Keratinocyte (primary cell): ENCODE measurements at places on chromosomes 2 and 18. TPM values are rescaled to one million over a fixed set of nuclear protein-coding genes. Genes with fewer than 3 reads are reported as not detected.

The UGT1A10 gene
- 1.8 to 2.4 TPM (median 2.0 TPM) in 3 replicates for polyA plus RNA-seq

The FOXD4L1 gene
- polyA plus RNA-seq = 0.05 to 0.09 TPM (median 0.08 TPM) in 3 replicates

The SAG gene
- polyA plus RNA-seq = not detected in 3 replicates

The HOXD11 gene
- polyA plus RNA-seq = 0.08 TPM in 1 of 3 replicates, not detected in the others

The HOXD12 gene
- not detected in 3 replicates for polyA plus RNA-seq

The EFEMP1 gene
- 176 to 285 TPM (median 234 TPM) in 3 replicates for polyA plus RNA-seq

The RNF103 gene
- 11.0 to 15.7 TPM (median 11.7 TPM) in 3 replicates for polyA plus RNA-seq

The HRH4 gene
- 0.01 to 0.15 TPM (median 0.03 TPM) in 3 replicates for polyA plus RNA-seq

The LYG1 gene
- 0.53 to 1.4 TPM (median 1.1 TPM) in 3 replicates for polyA plus RNA-seq

The STK11IP gene
- polyA plus RNA-seq = 10.0 to 13.5 TPM (median 13.4 TPM) in 3 replicates

DNA sequence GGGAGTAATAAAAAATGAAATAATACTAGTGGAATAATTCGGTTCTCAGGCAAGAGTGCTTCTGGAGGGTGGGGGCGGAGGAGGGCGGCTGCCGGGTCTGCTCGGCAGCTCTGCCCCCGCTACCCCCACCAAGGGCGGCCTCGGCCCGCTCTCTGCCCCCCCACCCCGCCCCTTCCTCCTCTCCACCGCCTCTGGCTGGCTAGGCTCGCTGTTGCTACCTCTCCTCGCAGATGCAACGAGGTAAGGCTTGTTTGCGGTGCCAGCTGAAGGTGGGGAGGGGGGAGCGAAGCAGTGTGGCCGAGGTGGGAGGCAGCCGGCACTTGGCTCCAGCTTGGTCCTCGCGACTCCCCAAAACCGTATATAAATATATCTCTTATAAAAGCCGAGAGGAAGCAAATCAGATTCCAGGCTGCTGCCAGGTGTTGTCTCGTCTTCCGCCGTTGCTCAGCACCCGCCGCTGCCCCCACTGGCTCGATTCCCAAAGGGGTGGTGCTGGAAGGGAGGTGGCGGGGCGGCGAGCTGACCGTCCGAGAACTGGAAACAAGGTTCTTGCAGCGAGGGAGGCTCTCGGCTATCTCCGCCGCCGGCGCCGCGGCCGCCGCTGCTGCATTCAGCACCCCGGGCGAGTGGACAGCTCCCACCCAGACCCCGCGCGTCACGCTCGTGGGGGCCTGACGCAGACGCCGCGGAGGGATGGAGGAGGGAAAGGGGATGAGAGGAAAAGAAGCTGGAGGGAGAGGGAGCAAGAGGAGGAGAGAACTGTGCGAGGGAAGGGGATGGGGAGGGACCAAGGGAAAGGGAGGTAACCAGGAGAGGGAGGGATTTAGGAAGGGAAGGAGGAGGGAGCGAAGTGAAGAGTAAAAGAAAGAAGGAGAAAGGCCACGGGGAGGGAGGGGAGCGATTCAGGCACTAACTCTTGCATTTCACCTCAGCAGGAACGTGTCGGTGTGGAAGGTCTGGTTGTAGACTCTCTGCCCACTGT is at the start of gene MARCHF4:
MARCHF4 (minus strand) TSS at position 763 of the 982 bp plus-strand sequence. CDS start 2,223 bp downstream, outside the sequence.
- DNase-seq = peak; percentile 63

DNA sequence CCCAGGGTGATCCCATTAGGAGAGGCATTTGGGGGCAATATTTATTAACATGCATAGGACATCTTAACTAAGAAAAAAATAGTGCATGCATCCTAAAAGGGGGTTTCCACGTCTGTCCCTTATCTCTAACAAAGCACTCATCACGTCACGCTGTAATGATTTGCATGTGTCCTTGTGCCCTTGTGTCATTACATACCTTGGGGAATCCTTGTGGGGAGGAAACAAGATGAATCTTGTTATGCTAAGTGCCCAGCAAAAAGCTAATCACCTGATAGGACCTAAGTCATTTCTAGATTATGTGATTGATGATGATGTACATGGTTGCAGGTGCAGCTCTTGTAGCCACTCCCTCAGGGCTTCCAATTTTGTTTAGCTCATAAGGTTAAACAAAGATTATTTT is 250.9 kb downstream of the FBXO15 start:
- no peak for DNase-seq

- DNase-seq = no peak
Measured at GRCh38 chr2:85734015-85734414, 19.8 kb upstream of the ATOH8 start.

DNA sequence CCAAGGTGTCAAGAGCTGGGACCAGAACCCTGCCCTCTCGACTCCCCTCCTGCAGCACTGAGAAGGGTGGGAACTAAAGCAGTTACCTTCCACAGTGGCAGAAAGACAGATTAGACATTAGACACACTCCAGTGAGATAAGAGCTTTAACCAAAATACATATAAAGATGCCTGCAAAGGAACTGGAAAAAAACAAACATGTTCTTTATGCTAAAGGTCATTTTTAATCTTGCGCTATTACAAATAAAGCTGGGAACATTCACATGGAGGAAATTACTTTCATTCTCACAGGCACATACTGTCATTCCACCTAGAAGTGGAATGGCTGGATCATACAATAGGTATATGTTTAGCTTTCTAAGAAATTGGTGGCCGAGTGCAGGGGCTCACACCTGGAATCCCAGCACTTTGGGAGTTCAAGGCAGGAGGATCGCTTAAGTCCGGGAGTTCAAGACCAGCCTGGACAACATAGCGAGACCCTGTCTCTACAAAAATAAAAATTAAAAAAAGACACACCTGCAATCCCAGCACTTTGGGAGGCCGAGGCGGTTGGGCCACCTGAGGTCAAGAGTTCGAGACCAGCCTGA is 41.9 kb downstream of the C2orf76 start:
- no peak for DNase-seq

DNA sequence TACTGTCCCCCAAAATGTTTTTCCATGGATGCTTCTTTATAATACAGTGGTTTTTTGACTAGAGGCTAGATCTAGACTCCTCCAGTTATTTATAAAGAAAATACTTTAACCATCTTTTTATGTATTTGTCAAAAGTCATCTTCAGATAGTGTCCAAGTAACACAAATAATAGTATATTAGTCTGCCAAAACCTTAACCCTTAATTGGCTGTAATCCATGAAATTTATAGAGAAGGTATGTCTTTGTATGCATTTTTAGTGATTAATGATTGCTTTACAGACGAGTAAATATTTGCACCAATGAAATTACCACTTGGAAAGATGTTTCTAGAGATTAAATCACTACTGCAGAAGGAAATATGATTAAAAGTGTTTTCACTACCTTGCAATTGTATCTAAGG is 451.8 kb upstream of the NRXN1 start:
- DNase-seq = no peak

- DNase-seq = no peak
Measured at GRCh38 chr2:46383784-46384456, 86.7 kb downstream of the EPAS1 start.

- no peak for DNase-seq
Measured at GRCh38 chr2:85997017-85997970, 108.4 kb downstream of the POLR1A start.

GRCh38 chr2:6982934-6983589 is 65.8 kb downstream of the RNF144A start:
- DNase-seq = no peak

DNA sequence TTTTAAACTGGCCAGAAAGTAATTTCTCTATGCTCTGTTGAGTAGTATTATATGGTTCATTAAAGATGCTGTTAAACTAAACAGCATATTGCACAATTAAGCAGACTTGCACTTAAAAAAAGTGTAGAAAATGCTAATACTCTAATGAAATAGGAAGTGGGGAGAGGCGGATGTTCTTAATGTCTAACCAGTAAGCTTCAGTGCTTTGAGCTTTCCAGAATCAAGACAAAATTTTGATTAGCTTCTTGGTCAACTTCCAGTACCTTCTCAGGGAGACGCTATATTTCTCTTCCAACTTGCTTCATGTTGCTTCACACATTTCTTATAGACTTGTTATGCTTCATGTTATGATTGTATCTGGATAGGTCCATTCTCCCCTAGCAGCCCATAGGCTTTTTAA is 89.1 kb downstream of the MAP2 start:
- no peak for DNase-seq

DNA sequence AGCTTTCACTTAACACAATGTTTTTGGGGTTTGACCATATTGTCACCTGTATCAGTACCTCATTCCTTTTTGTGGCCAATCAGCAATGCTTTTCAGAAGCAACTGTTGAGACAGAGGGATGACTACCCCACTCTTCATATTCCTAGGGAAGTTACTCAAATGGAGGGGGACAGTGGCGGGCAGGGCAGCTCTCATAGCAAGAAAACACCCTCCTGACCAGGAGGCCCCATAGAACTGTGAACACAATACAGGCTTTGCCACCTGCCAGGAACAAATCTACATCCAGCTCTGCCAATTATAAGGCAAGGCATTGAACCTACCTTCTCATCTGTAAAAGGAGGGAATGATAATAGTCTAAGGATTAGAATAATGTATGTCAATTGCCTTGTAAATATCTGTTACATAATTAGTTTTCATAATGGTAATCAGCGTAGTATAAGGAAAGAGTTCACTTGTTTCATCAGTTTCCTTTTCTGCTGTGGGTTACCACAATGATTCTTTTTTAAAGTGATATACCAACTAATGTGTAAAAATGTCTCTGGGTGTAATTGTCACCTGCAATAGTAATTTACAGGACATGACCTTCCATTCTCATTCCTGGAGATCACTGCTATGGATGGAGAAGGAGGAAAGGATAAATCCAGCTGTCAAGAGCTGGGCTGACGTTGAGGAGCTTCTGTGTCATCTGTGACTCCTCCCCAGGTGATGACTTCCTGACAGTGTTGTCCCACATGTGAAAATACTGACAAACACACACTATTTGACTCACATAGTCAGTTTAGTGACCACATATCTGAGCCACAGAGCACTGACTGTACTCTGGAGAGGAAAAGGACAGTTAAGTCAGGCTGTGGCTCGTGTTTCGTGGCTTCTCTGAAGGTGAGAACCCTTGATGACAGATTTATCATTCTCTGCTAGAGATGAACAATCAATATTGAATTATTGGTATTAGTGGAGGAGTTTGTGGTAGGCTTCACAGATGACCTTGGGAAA is 13.5 kb downstream of the ALPK2 start:
- DNase-seq = no peak

- no peak for DNase-seq
Measured at GRCh38 chr2:58215429-58215828, 25.7 kb downstream of the FANCL start.

DNA sequence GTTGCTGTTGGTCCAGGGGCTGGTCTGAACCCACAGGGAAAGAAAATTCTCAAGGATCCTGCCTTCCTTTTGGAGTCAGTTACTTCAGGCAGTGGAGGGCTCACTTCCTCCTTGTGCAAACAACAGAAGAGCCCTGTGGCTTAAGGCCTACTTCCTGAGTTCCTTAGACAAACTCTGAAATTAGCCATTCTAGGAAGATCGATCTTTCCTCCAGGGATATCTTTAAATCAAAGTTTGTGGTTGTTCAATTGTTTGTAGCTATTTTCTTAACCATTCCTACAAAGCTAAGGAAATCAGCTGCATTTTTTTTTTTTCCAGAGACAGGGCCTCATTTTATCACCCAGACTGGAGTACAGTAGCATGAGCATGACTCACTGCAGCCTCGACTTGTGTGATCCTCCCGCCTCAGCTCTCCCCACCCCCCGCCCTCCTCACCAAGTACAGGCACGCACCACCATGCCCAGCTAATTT is 156.0 kb downstream of the TANC1 start:
- DNase-seq = peak; percentile 65

DNA sequence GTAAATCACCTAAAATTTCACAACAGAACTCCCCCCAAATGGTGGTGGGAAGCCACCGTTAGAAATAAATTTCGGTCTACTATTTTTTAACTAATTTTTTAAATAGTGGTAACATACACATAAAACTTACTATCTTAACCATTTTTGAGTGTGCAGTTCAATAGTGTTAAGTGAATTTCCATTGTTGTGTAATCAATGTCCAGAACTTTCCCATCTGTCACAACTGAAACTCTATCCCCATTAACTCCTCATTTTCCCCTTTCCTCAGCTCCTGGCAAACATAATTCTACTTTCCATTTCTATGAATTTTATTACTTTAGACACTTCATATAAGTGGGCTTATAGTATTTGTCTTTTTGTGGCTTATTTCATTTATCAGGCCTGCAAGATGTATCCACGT is 34.1 kb upstream of the HNMT start:
- DNase-seq = no peak

DNA sequence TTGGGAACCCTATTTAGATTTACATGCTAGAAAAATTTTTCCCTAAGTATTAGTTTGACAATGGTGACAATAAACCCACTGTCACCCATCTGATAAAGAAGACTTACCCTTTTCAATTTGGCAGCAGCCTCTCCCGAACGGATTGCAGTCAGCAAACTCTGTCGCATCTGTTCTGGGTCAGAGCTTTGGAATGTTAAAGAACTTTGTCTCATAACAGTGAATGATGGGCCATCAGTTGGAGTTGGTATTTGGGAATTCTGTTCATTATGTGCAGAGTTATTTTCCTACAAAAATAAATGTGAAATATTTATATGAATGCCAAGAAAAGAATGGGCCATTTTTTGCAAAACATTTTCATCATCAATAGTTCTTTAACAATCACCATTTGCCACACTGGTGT is 70.8 kb upstream of the GRB14 start:
- DNase-seq = no peak

- no peak for DNase-seq
Measured at GRCh38 chr2:161124201-161124600, 36.0 kb upstream of the TANK start.

DNA sequence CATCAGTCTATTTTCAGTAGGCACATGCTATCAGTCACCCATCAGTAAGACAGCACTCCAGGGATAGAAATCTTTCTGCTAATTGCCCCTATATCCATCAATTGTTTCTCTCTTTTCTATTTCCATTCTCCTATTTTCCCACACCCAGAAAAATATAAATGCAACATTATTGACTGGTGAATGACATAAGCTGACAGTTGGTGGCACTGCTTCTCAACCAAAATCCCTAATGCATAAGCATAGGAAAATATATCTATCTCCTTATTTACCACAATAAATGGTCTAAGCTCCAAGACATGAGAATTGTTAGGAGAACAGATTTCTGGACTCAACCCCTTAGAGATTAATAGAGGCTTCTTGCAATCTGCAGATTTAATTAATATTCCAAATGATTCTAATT is 64.0 kb upstream of the REG3A start:
- DNase-seq = no peak

DNA sequence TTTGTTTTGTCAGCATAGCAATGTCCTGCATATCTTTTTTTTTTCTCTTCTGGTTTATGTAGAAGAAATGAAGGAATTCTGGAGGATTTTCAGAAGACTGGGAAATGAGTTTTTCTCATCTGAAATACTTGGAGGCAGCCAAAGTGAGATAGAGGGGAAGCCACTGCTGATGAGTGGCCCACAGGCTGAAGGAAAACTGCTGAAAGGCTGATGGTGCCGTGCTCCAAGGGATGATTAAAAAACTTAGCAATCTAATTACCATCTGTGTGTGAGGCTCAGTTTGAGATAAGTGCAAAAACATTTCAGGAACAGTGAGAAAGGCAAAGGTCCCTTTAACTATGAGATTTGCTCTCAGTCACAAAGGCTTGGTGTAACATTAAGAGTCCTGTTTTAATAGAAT is 98.5 kb downstream of the EVA1A start:
- DNase-seq = no peak

GRCh38 chr2:12335131-12335530 is 381.6 kb upstream of the TRIB2 start:
- no peak for DNase-seq

GRCh38 chr2:176508984-176509740 is 239.9 kb downstream of the MTX2 start:
- DNase-seq = no peak
